ENCODE measurements at places on chromosomes 6 and 20. TPM values are rescaled to one million over a fixed set of nuclear protein-coding genes. Genes with fewer than 3 reads are reported as not detected.
A peak's percentile ranks its signal among the peaks of the same experiment; 100 is the strongest.

VWA7 gene
- 0.60 TPM for total RNA-seq

TCF21 gene
- not detected for total RNA-seq

EIF6 gene
- 187 TPM for total RNA-seq

DNA sequence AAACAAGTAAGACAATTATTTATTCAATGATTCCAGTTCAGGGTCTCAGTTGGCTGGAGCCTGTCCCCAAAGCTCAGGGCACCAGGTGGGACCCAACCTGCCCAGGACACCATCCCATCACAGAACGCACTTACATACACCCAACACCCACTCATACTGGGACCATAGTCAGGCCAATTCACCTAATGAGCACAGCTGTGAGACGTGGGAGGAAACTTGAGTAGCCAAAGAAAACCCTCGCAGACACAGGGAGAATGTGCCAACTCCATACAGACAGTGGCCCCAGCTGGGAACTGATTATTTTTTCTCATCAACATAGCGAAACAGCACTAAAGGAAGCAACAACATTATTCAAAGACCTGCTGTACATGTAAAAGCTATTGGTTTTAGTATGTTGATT, 58.6 kb upstream of the DOK5 start:
- no peak overlapping the region for H3K4me3 ChIP-seq
- no peak for DNase-seq
- no peaks in the 10 kb centered on the region for H3K27me3 ChIP-seq
- H3K27ac ChIP-seq, result no peak overlapping the region
- no peaks in the 10 kb centered on the region for H3K4me1 ChIP-seq

GRCh38 chr6:79330704-79331103, 96.2 kb upstream of the HMGN3 start:
- no peaks in the 10 kb centered on the region for H3K27me3 ChIP-seq
- no peaks in the 10 kb centered on the region for H3K4me1 ChIP-seq
- H3K4me3 ChIP-seq, result no peak overlapping the region
- DNase-seq, result no peak
- no peak overlapping the region for H3K27ac ChIP-seq

DNA sequence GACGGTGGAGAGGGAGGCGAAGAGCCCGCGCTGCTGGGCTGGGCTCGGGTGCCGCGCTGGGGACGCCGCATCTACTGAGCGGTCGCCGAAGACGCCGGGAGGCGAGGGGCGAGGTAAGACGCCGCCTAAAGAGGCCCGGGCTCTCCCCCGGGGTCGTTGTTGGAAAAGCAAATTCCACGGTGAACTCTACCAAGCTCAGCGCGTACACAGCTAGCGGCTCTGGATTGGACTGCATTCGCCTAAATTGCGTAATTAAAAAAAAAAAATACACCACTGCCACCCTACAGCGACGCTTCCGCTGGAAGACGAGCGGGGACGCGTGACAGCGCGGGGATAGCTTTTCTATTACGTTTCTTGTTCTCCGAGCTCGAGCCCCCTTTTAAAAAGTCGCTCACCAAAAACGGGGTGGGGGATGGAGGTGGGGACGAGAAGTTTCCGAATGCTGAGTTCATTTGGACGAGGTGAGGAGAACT, 92.0 kb upstream of the PRDM1 start:
- H3K27ac ChIP-seq, result peak overlapping the region; percentile 97
- peak; percentile 1 for DNase-seq
- peak overlapping the region; percentile 95 for H3K4me3 ChIP-seq
- H3K4me1 ChIP-seq, result peaks cover 50% of the 10 kb centered on the region

ZNF512B gene
- total RNA-seq, result 25.8 TPM

GRCh38 chr6:85115376-85115775, 334.5 kb upstream of the NT5E start:
- H3K36me3 ChIP-seq, result no peaks in the 10 kb centered on the region
- H3K27ac ChIP-seq, result no peak overlapping the region
- H3K4me1 ChIP-seq, result no peaks in the 10 kb centered on the region
- peaks cover 17% of the 10 kb centered on the region for H3K27me3 ChIP-seq

DNA sequence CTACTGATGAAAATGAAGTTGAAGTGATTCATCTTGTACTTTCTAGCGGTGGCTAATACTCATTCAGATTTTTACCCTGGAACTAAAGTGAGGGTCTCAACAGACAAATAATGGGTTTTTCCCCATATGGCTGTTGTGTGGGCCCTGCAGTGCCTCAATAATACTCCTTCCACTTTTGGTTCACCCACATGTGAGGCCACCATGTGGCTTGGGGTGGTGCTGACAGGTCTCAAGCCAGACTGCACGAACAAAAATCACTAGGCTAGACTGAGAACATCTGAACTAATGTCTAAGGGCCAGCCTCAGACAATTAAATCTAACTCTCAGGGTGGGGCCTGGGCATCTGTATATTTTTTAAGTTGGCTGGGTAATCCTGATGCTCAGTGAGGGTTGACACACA, 7.9 kb upstream of the COL12A1 start:
- H3K27ac ChIP-seq, result no peak overlapping the region
- H3K4me1 ChIP-seq, result peaks cover 36% of the 10 kb centered on the region
- H3K4me3 ChIP-seq, result no peak overlapping the region
- peaks cover 5% of the 10 kb centered on the region for H3K27me3 ChIP-seq
- no peaks in the 10 kb centered on the region for H3K36me3 ChIP-seq

DNA sequence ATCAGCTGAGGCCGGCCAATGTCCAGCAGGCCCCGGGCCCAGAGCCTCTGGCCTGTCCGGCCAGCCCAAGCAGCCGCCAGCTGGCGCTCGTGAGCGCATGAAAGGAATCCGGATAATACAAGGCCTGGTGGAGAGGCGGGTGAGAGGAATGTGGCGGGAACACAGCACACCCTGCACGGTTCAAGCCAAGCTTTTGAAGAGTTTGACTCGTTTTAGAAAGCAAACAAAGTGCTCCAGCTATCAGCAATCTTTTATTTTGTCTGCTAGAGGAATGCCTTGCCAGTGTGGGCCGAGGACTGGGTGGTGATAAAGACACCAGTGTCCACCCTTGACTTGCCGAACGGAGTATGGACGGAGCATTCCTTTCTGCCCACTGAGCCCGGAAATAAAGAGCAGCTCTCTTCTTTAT, 9.3 kb upstream of the NEDD9 start:
- DNase-seq, result no peak
- peaks cover 2% of the 10 kb centered on the region for H3K27me3 ChIP-seq
- H3K4me3 ChIP-seq, result no peak overlapping the region
- no peak overlapping the region for H3K27ac ChIP-seq

Measured in HFFc6 (cell line).